Kidney epithelial cell (primary cell): ENCODE measurements at places on chromosomes 5 and 9. TPM values are rescaled to one million over a fixed set of nuclear protein-coding genes. Genes with fewer than 3 reads are reported as not detected.

CAPSL gene
- total RNA-seq, result not detected in 2 replicates

- no peak for DNase-seq
Observed at GRCh38 chr5:88952344-88952743, 69.4 kb upstream of the MEF2C start.

DNA sequence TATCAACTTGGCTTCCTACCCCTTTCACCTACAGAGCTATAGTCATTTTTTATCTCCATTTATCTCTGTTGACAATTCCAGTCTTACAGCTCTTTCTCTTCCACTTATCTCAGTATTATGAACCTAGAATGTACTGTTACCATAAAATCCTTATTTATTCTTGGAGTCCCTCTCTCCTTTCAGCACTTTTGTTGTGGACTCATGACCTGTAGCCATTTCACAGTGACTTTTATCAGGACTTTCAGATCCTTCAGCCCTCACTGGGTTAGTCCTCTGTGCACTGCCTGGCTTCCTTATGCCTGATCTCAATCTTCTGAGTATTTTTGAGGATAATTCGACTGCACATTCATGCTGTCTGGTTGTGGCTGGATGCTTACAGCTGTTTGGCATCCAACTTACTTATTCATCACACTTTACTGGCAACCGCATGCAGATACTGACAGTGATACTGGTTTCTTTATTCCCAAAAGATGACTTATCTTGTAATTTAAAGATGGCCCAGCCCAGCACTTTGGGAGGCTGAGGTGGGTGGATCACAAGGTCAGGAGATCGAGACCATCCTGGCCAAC lies 293.3 kb downstream of the MAN2A1 start:
- no peak for DNase-seq

DNA sequence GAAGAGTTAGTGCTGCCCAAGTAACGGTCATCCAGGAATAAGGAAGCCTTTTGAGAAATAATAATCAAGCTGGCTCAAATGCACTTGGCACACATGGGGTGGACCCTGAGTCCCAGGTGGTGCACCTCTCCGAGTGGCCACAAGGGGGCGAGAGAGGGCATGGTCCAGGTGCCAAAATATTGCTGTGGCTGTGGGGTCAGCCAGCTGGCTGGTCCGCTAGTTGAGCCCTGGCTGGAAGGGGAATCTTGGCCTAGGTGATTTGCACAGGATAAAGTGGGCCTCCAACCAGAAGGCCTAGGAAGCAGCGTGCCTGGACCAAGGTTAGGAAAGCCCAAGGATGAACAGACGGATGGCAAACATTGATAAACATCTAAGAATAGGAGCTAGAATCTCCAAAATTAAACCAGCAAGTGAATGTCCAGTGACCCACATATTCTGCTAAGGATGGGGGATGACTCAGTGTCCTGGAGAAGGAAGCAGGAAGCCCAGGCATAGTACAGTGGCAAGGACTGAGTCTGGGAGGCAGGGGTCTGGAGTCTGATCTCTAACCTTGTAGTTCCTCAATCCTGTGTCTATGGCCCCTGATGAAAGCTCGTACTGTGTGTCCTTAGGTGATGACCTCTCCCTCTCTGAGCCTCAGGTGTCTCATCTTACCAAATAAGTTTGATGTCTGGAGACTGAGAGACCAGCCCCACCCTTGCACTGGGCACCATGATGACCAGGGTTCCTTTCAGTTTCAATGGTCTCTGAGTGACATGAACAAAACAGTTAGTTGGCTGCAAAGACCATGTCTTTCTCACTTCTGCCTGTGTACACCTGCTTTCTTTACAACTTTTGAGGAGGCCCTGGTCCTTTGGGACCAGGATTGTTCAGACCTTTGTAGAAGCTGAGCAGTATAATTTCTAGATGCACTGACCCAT lies 19.2 kb upstream of the SHB start:
- no peak for DNase-seq

DNA sequence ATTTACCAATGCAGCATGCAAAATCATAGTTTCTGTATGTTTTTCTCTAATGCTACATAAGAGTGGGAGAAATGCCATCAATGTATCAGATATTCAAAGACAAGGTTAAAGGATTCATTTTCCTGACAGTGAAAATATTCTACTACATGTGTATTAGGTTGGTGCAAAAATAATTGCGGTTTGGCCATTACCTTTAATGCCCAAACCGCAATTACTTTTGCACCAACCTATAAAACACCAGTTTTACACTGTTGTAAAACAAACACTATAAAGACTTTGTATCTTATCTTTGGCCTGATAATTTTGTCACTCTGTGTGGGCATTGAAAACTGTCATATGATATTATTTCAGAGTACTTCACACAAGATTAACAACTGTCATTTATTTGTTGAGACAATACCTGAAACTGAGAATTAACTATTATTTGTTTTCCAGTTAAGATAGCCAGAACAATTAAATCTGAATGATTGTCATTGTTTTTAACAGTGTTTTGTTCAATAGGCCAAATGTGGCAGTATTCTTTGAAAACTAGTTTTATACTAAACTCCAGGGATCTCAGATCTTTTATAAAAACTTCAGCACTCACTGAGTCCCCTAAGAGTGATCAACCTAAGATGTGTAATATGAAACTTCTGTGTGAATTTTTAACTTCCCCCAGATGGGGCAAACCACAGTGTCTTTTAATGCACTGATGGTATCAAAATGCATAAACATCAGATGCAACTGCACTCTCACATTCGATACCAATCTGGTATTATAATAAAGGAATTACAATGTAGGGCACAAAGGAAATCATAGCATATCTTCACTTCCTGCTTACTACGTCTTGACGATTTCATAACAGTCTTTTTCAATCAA lies 53.8 kb upstream of the FBN2 start:
- no peak for DNase-seq

- no peak for DNase-seq
Observed at GRCh38 chr5:7317751-7318150, 78.2 kb upstream of the ADCY2 start.

DNA sequence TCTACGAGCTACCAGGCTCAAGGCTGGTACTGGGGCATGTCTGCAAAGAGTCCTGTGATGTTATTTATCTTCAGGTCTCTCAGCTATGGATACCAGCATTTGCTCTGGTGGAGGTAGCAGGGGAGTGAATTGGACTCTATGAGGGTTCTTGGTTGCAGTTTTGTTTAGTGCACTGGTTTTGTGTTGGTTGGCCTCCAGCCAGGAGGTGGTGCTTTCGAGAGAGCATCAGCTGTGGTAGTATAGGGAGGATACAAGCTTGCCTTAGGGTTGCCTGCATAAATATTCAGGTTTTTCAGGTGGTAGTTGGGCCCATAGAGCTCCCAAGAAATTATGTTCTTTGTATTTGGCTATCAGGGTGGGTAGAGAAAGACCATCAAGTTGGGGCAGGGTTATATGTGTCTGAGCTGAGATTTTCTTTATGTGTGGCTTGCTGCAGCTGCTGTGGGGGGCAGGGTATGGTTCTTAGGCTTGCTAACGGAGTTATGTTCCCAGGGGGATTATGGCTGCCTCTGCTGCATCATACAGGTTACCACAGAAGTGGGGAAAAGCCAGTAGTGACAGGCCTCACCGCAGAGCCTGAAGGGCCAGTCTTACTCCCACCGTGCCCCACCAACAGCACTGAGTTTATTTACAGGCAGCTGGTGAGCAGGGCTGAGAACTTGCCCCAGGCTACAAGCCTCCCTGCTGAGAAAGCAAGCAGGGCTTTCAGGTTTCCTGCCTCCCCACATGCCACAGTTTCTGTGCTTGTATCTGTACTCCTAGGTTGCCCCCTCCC lies 9.7 kb upstream of the RIOK2 start:
- DNase-seq, result no peak
